ENCODE measurements at places on chromosomes 7 and 10.

DNA sequence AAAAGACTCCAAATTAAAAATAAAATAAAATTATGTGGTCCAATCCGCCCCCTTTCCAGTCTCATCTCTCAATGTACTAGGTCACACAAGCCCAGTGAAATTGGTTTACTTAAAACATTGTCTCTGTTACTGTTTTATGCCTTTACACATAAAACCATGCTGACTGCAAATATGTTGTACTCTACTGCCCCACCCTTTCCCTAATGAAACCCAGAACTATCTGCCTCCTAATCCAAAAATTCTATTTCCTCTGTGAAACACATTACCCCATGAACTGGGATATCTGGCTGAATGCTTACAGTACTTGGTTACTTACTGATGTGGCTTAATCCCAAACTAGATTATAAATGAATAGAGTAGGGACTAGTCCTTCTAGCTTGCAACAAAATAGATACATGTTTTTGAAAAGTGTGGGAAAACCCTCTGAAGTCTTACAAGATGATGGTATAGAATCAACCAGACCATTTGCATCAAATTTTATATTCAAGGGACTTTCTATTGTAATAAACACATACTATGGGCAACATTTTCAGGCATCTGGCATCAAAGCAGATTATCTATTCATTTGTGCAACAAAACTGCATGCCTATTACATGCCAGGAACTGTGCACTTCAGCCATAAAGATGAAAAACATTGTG, 10.0 kb upstream of the KMT2E start:
- DNase-seq, result no peak

DNA sequence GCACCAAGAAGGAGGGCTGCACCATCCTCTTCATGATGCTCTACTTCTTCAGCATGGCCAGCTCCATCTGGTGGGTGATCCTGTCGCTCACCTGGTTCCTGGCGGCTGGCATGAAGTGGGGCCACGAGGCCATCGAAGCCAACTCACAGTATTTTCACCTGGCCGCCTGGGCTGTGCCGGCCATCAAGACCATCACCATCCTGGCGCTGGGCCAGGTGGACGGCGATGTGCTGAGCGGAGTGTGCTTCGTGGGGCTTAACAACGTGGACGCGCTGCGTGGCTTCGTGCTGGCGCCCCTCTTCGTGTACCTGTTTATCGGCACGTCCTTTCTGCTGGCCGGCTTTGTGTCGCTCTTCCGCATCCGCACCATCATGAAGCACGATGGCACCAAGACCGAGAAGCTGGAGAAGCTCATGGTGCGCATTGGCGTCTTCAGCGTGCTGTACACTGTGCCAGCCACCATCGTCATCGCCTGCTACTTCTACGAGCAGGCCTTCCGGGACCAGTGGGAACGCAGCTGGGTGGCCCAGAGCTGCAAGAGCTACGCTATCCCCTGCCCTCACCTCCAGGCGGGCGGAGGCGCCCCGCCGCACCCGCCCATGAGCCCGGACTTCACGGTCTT, 1.9 kb downstream of the FZD1 start:
- DNase-seq, result no peak

- DNase-seq, result no peak
These were observed 95.0 kb downstream of the MICALL2 start for GRCh38 chr7:1364068-1364905.

- no peak for DNase-seq
These were observed 53.1 kb upstream of the NKX6-2 start for GRCh38 chr10:132839061-132839460.

- no peak for DNase-seq
These were observed 19.6 kb upstream of the SEPTIN7 start for GRCh38 chr7:35781200-35781701.

DNA sequence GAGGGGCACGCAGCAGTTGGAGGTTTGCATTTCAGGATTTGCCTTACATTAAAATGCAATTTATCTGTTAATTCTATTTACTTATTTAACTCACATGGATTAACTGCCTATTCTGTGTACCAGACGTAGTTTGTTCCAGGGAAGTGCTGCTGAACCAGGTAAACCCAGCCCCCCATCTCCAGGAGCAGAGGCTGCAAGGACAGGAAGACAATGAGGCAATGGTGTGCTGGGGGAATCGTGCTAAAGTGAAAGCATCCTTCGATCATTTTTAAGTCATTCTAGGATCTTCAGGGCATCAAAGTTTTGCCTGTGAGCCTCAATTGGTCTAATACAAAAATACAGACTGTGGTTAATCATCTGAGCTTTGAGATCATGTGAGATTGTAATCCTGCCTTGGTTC, 166.4 kb downstream of the DNAJB6 start:
- DNase-seq, result no peak

- DNase-seq, result no peak
These were observed 193.7 kb downstream of the RNLS start for GRCh38 chr10:88389456-88389855.

GRCh38 chr7:155208681-155209477, 88.8 kb upstream of the INSIG1 start:
- no peak for DNase-seq

All from AG04449 (cell line).